Stimulated activated CD4-positive, alpha-beta T cell treated with anti-CD3 and anti-CD28 coated beads, Interleukin-1b, Interleukin-23, amount 100 ng/mL, for 4 hours (primary cell): ENCODE measurements at places on chromosomes 6 and 20.

DNA sequence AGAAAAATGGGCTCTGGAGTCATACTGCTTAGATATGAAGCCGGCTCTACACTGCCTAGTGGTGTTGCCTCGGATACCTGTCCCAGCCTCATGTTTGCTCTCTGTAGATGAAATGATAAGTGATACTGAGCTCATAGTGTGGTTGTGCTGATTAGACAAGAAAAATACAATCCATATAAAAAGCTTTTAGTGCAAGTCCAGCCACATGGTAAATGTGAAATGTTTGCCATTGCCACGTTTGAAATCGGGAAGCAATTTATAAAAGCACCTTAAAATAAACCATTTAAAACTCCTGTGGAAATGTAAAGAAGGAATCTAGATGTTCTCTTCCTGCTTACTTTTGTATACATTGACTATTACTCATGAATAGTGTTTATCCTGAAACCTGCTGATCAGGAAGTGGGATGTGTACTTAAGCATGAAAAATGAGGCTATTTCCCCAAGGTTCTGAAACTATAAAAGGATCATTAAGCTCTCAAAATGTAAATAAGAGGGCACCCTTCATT is 13.1 kb upstream of the PBOV1 start:
- no peak for DNase-seq

DNA sequence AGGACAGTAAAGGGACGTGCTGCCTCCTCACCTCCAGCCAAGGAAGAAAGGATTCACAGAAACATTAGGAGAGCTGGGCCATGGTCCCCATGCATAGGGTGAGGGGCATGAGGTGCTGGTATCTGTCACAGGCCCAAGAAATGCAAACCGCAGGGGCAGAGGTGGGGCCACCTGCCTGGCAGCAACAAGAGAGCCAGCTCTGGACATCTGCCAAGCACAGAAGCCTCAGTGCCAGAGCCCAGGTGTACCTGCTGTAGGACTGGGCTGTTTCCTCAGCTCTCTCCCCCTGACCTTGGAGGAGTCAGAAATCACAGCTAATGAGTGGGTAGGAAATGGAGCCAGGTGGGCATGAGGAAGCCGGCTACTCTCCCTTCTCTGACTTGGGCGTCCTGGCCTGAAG is 45.3 kb downstream of the SLC2A12 start:
- DNase-seq = no peak

DNA sequence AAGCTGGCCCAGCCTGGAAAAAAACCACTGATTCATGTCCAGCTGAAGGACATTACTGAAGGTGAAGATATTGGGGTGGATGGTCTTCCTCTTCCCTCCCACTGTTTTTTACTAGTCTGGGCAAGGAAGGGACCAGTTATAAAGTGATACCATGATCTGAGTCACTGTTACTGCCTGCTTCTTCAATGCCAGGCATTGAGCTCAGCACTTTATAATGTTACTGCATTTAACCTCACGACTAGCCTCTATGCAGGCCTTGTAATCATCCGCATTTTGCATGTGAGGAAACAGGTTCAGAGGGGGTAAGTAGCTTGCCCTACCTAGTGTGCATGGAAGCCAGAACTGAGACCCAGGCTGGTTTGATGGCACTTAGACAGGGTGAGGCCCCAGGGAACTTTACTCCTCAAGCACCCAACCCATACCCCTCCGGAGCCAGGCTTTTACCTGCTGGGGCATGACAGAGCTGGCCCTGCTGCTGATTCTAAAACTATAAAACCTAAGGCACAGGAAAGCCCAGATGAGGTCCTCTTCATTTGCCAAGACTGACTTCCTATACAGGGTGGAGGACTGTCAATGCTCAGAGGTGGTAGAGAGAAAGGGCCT is 11.0 kb upstream of the KCNK5 start:
- no peak for DNase-seq

DNA sequence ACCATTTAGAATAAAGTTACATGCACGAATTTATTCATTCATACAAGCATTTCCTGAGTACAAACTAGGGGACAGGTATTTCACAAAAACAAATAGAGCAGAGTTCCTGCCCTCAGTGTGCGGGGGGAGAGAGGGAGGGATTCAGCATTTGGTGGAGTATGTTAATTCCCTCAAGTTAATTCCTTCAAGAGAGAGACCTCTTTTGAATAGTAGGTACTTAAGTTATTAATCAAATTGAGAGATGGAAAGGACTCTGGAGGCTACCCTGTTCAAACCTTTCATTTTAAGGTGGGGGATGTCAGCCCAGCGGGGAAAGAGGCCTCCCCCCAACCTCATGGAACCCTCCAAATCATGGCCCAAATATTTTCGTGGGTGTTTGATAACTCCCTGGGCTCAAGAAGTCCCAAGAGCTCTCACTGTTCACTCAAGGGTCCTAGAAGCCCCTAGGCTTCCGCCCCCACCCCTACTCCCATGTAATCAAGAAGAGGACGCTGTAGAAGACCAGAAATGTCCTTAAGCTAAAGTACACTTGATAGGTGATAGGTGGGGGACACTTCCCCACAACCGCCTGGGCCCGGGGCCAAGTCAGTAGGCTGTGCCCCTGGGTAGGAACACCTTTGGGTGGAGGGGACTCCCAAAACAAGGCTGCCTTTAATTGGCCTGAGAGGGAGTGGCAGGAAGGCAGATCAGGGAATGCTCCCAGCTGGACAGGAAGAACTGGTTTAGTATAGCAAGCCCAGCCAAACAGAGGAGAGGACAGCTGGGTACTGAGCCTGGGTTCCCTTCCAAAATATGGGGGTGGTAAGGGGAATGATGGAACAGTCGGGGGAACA is 2.9 kb downstream of the SDC4 start:
- no peak for DNase-seq

- no peak for DNase-seq
Measured at GRCh38 chr6:87789198-87789899, 87.3 kb upstream of the AKIRIN2 start.
